Gastroesophageal sphincter (tissue), 4 donors: ENCODE measurements at places on chromosomes 11 and 22.

DNA sequence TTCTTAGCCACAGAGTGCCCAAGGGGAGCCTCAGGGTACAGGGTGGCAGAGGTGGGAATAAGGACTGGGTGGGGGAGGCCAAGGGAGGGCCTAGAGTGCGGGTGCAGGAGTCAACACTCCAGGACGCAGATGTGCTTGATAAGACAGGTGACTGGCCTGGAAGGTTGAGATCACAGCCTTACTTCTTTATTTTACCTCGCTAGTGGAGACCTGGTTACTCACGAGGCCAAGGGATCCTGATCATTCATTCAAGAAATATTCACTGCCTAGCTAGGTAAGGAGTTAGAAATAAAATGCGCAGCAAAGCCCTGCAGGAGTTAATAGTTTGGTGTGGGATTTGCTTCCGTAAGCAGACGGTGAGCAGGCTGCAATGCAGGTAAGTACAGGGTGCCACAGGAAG lies 13.2 kb upstream of the PEX26 start:
- ATAC-seq: no peak
- H3K4me3 ChIP-seq: no peak overlapping the region

GRCh38 chr11:125138966-125139365 lies 25.6 kb upstream of the PKNOX2 start:
- no peaks in the 10 kb centered on the region for H3K36me3 ChIP-seq
- H3K4me1 ChIP-seq: peaks cover 2% of the 10 kb centered on the region
- peaks cover 46% of the 10 kb centered on the region for H3K27me3 ChIP-seq
- H3K4me3 ChIP-seq: no peak overlapping the region
- ATAC-seq: no peak
- H3K27ac ChIP-seq: no peak overlapping the region

DNA sequence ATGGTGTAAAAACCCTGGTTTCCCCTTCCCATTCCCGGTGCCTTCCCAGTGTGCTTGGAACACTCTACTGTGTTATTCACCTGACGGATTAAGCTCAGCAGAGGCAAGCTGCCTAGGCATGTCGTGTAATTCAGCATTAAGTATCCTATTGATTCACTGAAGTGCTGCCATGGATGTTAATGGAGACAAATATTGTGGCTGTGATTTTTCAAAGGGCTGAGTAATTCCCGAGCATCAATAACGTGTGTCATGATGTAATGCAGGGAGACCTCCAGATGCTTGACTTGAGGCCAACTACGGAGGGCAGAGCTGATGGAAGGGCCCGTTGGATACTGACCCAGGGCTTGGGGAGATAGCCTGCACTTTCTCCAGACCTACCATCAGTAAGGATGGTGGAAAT lies 269.0 kb downstream of the ST3GAL4 start:
- ATAC-seq: no peak
- H3K27me3 ChIP-seq: peaks cover 15% of the 10 kb centered on the region
- H3K36me3 ChIP-seq: no peaks in the 10 kb centered on the region
- H3K27ac ChIP-seq: no peak overlapping the region
- no peaks in the 10 kb centered on the region for H3K4me1 ChIP-seq

- H3K4me1 ChIP-seq: no peaks in the 10 kb centered on the region
- no peak overlapping the region for H3K4me3 ChIP-seq
- no peak overlapping the region for H3K27ac ChIP-seq
- no peaks in the 10 kb centered on the region for H3K36me3 ChIP-seq
- no peak for ATAC-seq
These were observed 95.6 kb downstream of the CTTN start for GRCh38 chr11:70493891-70494290.

GRCh38 chr22:20404881-20405280 lies 10.9 kb downstream of the ZNF74 start:
- no peaks in the 10 kb centered on the region for H3K27me3 ChIP-seq
- H3K4me1 ChIP-seq: no peaks in the 10 kb centered on the region
- H3K4me3 ChIP-seq: no peak overlapping the region
- no peak overlapping the region for H3K27ac ChIP-seq
- no peaks in the 10 kb centered on the region for H3K36me3 ChIP-seq

DNA sequence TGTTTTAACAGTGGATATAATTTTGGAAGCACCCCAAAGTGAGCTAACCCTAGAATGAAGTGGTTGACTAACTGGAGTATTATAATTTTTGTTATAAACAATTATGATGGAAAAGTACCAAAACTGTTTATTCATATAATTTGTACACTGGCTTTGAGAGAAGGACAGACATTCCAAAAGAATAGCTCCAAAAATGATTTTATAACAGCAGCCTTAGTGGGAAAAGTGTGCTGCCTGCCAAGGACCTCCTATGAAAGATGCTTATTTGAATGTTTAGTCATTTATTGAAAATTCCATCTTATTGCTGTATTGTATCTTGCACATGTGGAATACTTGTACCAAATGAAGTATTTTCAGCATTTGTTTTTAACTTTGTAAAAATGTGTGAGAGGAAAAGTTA lies 169.8 kb downstream of the GUCY1A2 start:
- H3K4me3 ChIP-seq: no peak overlapping the region
- no peak overlapping the region for H3K27ac ChIP-seq
- H3K36me3 ChIP-seq: no peaks in the 10 kb centered on the region
- H3K27me3 ChIP-seq: no peaks in the 10 kb centered on the region
- no peak for ATAC-seq

DNA sequence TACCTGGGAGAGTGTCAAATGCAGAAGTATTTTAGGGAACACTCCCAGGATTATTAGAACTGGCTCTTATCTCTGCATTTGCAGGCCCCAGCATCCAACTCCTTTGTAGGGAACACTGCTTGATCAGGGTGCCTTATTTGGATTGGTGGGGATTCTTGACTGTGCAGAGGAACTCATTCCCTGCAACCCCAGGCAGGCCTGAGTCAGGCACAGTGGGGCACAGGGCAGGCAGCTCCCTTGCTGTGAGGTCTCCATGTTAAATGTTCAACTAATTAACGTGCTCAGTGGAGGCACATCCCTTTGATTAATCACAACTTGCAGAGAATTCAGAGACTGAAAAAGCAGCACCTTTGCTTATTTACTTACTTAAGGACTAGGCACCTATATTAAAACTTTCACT lies 102.3 kb upstream of the TENM4 start:
- H3K27ac ChIP-seq: no peak overlapping the region
- H3K4me3 ChIP-seq: no peak overlapping the region
- H3K36me3 ChIP-seq: no peaks in the 10 kb centered on the region
- no peaks in the 10 kb centered on the region for H3K4me1 ChIP-seq

- H3K4me1 ChIP-seq: no peaks in the 10 kb centered on the region
- no peak overlapping the region for H3K4me3 ChIP-seq
- peak overlapping the region; percentile 50 for H3K27ac ChIP-seq
- no peaks in the 10 kb centered on the region for H3K27me3 ChIP-seq
These were observed 33.5 kb downstream of the ETS1 start for GRCh38 chr11:128553662-128554362.

- no peak overlapping the region for H3K27ac ChIP-seq
- H3K36me3 ChIP-seq: no peaks in the 10 kb centered on the region
- no peaks in the 10 kb centered on the region for H3K4me1 ChIP-seq
These were observed 36.2 kb downstream of the CYTH4 start for GRCh38 chr22:37318364-37319109.

GRCh38 chr11:128619007-128619406 lies 31.6 kb upstream of the ETS1 start:
- no peak overlapping the region for H3K27ac ChIP-seq
- H3K4me1 ChIP-seq: no peaks in the 10 kb centered on the region
- no peaks in the 10 kb centered on the region for H3K36me3 ChIP-seq
- H3K4me3 ChIP-seq: no peak overlapping the region
- H3K27me3 ChIP-seq: no peaks in the 10 kb centered on the region

DNA sequence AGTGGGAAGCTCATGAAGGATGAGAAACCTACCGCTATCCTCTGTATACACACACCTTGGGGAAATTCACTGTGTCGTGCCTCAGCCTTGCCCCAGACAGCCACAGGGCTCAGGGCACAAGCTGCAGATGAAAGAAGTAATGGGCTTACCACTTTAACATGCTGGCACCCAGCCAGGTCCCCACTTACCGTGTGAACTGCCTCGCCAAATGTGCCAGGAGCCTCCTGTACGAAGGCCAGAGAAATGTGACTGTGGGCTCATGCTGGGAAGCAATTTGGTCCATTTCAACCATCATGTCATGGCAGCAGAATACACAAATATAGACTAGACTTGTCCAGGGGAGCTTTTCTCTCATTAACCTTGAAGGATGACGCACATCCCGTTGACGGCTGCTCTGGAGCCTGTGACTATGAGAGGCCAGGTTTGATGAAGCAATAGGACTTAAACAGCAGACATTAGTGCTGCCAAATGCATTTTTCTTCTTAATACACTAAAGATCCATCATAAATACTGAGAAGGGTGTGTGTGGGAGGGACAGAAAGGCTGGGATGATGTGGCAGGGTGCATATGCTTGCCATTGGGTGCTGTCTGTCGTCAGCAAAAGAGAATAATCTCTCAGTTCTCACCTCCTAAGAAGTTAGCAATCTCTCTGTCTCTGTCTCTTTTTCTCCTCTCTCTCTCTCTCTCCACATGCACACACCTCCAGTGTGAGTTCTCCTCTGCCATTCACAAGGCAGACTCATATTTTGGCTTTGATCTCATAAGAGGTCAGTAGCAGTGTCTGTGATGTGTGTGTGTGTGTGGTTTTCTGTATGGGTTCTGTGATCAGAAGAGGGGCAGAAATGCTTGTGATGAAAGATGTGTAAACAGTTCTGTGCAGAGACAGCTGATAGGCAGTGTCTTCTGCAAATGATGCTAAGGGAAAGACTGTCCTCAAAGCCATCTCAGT lies 142.4 kb downstream of the KIRREL3 start:
- no peaks in the 10 kb centered on the region for H3K36me3 ChIP-seq
- no peak overlapping the region for H3K4me3 ChIP-seq
- H3K27ac ChIP-seq: no peak overlapping the region
- ATAC-seq: no peak
